Gastroesophageal sphincter (tissue), 4 donors: ENCODE measurements at places on chromosomes 16 and 17. TPM values are rescaled to one million over a fixed set of nuclear protein-coding genes. Genes with fewer than 3 reads are reported as not detected.

DNA sequence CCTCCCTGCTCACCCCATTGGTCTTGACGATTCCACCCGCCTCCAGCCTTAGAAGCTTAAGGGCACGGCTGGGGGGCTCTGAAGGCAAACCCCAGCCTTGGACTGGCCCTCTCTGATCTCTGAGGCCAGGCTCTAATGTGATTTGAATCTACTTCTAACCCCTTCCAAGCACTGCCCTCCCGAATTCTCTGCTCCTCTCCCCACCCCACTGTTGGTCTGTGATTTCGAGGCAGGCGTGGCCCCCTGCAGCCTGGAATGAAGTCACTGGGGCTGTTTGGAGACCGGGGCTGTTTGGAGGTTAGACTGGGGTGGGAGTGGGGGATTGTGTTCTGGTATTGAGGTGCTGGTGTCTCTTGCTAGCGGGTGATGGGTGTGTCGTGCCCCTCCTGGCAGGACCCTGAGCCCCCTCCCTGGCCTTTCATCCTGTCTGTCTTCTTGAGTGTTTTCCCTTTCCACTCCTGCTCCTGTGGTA, 2.2 kb downstream of the GRB7 start:
- no peak for ATAC-seq

Gene PDILT
- not detected for total RNA-seq

Gene TAC4
- total RNA-seq: not detected

GRCh38 chr17:34363183-34363661, at the start of gene CCL1:
Gene CCL1, minus strand, starts transcription at chr17:34363233. Its CDS starts 72 bp downstream, at chr17:34363161.
- ATAC-seq: no peak

DNA sequence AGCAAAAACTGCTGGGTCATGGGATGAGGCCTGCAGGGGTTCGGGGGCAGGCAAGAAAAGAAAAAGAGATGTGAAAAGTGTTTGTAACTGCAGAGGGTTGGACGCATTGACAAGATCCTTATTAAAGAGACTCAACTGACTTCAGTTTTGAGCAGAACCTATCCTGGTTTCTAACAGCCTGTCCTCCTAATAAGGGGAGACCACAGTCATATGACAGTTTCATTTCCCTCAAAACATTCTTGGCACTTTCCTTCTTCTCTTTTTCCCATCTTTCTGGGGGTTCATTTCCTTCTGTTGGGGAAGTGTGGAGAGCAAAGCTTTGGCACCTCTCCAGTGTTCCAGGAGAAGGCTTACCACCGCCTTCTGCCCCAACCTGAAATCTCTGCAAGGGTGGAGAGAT, 118.5 kb downstream of the MAF start:
- ATAC-seq: no peak

Gene TBC1D3K
- total RNA-seq: not detected

- ATAC-seq: peak; percentile 31
These were observed 75.4 kb downstream of the YPEL2 start for GRCh38 chr17:59406808-59407381.

Gene KCNJ2
- total RNA-seq: 3.3 TPM
